ENCODE measurements at places on chromosomes 2 and 18. TPM values are rescaled to one million over a fixed set of nuclear protein-coding genes. Genes with fewer than 3 reads are reported as not detected.

Gene C2orf49
- total RNA-seq = 17.4 TPM

Gene ASPRV1
- 6.4 TPM for total RNA-seq

- no peak for DNase-seq
Measured at GRCh38 chr2:191351298-191351697, 106.1 kb downstream of the MYO1B start.

Gene KCNG3
- 55.3 TPM for total RNA-seq

- no peak for DNase-seq
Measured at GRCh38 chr2:53437371-53437770, 330.2 kb upstream of the CHAC2 start.

Gene TRPM8
- total RNA-seq = not detected

DNA sequence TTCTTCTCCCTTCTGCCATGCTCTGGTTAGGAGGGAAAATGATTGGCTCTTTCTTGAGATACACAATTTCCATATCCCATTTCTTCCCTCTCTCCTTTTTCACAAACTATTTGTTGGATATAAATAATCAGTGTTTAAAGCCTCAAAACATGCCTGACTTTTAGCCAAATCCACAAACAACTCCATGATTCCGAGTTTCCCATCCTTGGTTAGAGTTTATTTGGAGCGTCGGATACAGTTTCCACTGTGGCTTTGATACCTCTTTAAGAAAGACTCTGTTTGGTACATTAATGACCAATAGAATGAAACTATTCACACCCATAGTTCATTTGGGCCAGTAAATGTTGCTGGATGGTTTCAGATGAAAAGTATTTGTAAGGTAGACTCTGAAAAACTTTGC lies 5.9 kb upstream of the FHL2 start:
- DNase-seq = no peak

- DNase-seq = peak; percentile 44
Measured at GRCh38 chr18:7370802-7371201, 139.9 kb downstream of the LRRC30 start.

Gene TSHZ1
- 21.0 TPM for total RNA-seq

Gene TRAF3IP1
- 13.6 TPM for total RNA-seq

GRCh38 chr18:61892683-61893308 lies at the start of gene RNF152:
Gene RNF152 (minus strand): TSS chr18:61893007. CDS start chr18:61816463, 76,544 bp downstream.
- peak; percentile 74 for DNase-seq

- no peak for DNase-seq
Measured at GRCh38 chr18:37238282-37239108, 327.1 kb downstream of the CELF4 start.

Gene AQP12B
- total RNA-seq = not detected

DNA sequence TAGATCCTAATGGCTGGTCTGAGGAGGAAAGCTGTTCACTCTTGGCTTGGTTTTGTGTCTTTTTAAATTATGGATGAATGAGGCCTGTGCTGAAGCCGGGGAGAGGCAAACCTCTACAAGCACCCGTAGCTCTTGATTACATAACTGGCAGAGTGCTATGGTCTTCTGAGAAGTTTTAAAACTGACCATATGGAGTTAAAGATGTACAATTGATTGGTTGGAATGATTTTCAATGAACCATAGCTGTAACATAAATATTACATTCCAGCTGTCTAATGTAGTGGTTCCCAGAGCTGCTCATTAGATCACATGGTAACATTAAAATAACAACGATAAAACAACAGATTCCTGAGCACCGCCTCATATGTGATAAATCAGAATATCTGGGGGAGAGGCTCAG lies 71.1 kb upstream of the MAP4K3 start:
- DNase-seq = peak; percentile 63

DNA sequence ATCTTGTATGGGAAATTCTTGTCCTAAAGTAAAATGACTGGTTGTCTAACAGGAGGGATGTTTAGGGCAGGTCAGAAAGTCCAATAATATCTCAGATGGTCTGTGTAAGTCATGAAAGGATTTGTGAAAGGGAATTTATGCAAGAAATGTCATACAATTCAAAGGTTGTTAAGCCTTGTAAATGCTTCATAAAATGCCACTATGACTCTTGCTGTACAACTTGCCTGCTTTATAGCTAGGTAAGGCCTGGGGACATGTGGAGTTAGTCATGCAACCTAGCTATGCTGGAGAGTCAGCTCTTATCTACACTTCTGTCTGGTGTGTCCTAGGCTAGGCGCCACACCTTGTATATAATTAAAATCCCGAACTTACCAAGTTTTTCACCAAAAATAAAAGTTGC lies 36.9 kb upstream of the VWA3B start:
- no peak for DNase-seq

DNA sequence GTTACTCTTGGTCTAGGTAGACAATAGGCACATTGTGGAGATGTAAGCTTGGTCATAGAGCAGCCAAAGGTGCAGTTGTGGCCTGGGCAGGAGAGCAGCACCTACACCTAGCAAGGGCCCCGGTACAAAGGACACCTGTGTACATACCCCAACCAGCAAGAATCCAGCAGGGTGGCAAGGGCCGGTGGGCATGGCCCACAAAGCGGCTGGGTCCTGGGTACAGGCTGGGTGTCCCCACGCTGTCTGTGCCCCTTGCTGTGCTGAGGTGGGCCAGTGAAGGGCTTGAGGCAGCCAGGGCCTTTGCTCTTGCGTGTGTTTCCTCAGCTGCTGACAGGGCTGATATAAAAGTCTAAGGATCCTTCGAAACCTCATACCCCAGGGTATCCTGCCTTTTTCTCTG lies 501.8 kb downstream of the EIPR1 start:
- DNase-seq = no peak

- no peak for DNase-seq
Measured at GRCh38 chr2:72925328-72925943, 8.1 kb downstream of the EMX1 start.

Gene ERICH2
- total RNA-seq = not detected

Gene ST8SIA5
- total RNA-seq = not detected

DNA sequence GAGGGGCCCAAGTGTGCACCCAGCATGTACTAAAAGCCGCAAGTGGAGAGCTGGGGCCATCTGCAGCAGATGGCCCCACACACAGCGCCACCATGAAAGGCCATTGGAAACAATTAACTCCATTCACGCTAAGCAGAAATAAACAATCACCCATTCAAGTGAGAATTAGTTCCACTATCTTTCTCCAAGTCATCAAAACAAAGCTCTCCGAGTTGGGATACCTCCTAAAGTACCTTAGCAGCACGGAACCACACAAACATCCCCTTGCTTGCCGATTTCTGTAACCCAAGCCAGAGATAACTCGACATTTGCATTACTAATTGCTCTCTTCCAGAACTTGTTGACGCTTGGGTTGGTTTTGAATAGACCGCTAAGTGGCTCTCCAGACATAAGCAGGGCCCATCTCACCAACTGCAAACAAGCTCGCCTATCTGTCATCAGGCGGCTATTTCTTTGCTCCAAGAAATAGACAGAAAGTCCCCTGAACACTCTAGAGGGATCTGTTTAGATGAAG lies 840.6 kb upstream of the SALL3 start:
- DNase-seq = no peak

DNA sequence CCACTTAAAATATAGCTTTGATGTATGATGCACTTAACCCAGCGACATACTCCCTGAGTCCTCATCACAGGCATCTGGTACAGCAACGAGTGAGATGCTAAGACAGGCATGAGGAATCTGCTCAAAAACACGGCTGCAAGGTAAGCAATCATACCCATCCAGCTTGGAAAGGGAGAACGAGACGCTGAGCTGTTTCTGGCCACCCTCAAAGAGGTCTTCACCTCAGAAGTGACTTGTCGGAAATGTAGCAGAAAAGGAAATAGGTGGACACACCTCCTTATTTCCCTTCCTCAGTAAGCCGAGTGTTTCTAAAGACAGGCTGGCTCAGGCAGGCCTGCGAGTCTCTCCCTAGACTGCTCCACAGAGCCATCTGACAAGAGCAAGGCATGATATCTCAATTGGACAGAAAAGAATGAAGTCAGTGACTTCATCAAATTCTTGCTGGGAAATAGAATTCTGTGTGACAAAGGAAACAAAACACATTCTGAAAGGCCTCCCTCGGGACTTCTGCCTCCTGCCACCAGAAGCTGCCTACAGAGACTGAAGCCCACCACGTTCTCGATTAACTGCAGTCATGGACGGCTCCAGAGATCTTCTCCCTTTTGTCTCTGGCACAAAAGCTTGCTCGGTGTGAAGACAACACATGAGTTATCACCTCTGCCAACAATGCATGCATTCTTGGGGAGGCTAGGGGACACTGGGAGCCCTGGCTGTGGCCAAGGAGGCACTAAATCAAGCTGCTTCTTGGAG lies 84.3 kb downstream of the UXS1 start:
- no peak for DNase-seq

Gene SFTPB
- total RNA-seq = 4,040 TPM

Gene DSG4
- total RNA-seq = not detected

DNA sequence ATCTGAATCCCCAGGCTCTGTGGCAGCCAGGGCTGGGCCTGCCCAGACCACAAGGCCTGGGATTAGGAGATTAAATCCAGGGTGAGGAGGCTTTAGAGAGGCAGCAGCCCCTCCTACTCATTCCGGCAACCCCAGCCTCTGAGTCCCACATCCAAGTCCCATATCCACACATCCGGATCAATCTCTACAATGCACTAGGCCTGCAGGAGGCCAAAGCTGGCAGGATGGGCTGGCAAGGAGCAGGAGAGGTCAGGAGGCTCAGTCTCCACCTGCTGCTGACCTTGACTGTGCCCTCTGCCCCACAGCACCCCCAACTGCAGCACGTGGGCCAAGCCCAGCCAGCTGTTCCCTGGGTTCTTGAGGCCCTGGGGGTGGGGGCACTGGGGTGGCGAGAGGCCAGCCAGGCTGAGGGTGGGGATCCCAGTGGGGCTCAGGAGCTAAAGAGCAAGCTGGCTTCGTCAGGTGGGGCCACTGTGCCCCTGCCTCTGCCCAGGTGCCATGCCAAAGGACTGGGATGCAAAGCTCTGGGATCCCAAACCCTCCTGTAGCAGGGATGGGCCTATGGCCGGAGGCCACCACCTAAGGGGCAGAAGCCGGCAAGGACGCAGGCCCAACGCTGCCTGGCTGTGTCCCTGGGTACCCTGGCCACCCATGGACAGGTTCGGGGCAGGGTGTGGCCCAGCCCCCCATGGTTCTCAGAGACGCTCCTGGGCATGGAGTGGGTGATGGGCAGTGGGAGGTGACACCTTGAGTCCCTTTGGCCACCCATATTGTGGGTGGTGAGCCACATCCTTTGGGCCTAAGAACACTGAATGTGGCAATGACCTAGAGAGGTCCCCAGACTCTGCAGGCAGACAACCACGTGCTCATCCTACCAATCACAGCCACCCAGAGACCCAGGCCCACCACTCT lies 3.2 kb downstream of the KIF1A start:
- DNase-seq = no peak

Gene MRO
- not detected for total RNA-seq

- DNase-seq = no peak
Measured at GRCh38 chr18:42742474-42742873, 373.0 kb downstream of the RIT2 start.

Gene EFEMP1
- total RNA-seq = 131 TPM

Gene GREB1
- 11.0 TPM for total RNA-seq

DNA sequence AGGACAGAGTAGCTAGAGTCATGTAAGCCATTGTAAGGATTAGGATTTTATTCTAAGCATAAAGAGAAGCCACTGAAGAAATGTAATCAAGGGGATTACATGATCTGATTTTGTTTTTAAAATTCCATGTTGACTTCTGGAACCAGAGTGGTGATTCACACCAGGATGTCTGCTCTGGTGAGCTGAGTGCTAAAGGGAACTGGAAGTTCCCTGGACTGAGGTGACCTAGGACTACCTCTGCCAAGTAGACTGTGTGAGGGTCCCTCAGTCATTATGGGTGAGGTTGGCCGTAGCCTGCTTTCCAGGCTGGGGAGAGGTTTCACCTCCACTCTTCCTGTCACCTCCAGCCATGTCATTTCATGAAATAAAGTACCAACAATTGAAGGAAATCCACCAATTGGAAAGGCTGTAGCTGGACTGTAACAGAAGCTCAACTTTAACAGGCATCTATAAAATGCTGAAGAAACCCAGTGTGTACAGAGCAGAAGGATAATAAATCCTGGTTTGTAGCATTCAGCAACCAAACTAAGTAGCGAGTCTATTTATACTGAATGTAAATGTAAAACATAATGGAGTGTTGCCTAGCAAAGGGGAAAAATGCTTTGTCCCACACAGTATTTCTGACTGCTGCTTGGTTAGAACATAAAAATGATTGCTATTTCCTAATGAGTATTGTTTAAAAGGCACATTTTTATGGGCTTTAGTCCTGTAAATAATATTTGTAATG lies 507.4 kb upstream of the PKDCC start:
- no peak for DNase-seq

GRCh38 chr2:136110526-136110925 lies 7.4 kb downstream of the CXCR4 start:
- no peak for DNase-seq
